ENCODE measurements at places on chromosomes 12 and 14. TPM values are rescaled to one million over a fixed set of nuclear protein-coding genes. Genes with fewer than 3 reads are reported as not detected.

Gene BEGAIN
- 0.38 TPM for polyA plus RNA-seq

Gene ADSS1
- polyA plus RNA-seq: 1.1 TPM

Gene SPX
- not detected for polyA plus RNA-seq

Gene IGFBP6
- polyA plus RNA-seq: 0.41 TPM

Gene LAG3
- 0.69 TPM for polyA plus RNA-seq

Gene CPNE6
- polyA plus RNA-seq: not detected

Gene FRS2
- 14.9 TPM for polyA plus RNA-seq

Gene TSPAN9
- polyA plus RNA-seq: 0.20 TPM

Gene HSPA2
- 0.99 TPM for polyA plus RNA-seq

Gene PLEKHA5
- 0.32 TPM for polyA plus RNA-seq

Gene CCDC198
- not detected for polyA plus RNA-seq

Gene CCNT1
- polyA plus RNA-seq: 11.7 TPM

Gene PRKD1
- polyA plus RNA-seq: not detected

Gene ARHGEF40
- not detected for polyA plus RNA-seq

Gene FAM90A1
- polyA plus RNA-seq: not detected

Gene SCN8A
- 0.33 TPM for polyA plus RNA-seq

Gene SLC6A15
- polyA plus RNA-seq: not detected

Gene SLC5A8
- polyA plus RNA-seq: not detected

Gene CHGA
- not detected for polyA plus RNA-seq

Gene SMAGP
- 10.6 TPM for polyA plus RNA-seq

Gene AHNAK2
- not detected for polyA plus RNA-seq

Gene OR4E2
- polyA plus RNA-seq: not detected

Gene GPR135
- 0.11 TPM for polyA plus RNA-seq

Gene IL22
- not detected for polyA plus RNA-seq

Gene RASAL1
- 1.6 TPM for polyA plus RNA-seq

Gene IQSEC3
- polyA plus RNA-seq: 0.97 TPM

Data from naive thymus-derived CD4-positive, alpha-beta T cell (primary cell).